T follicular helper cell (primary cell): ENCODE measurements at places on chromosomes 4 and X.

GRCh38 chr4:176902710-176903323, 110.1 kb upstream of the VEGFC start:
- no peak for DNase-seq

DNA sequence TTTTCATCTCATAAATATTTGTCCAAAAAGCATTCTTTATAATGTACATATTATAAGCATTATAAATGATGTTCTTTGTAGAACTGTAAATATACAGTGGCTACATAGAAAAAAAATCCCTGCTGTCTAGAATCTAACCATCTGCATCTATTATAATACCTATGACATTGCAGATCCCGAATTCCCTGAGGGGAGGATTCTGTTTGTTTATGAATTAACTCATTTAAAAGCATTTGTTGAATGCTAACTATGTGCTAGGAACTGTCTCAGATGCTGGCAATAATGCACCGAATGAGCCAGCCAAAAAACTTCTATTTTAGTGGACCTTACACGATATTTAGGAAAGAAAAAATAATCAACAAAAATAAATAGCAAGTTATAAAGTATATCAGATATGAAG, 189.6 kb downstream of the PACRGL start:
- no peak for DNase-seq

- no peak for DNase-seq
Observed at GRCh38 chr4:123632693-123633030, 236.1 kb downstream of the SPRY1 start.

DNA sequence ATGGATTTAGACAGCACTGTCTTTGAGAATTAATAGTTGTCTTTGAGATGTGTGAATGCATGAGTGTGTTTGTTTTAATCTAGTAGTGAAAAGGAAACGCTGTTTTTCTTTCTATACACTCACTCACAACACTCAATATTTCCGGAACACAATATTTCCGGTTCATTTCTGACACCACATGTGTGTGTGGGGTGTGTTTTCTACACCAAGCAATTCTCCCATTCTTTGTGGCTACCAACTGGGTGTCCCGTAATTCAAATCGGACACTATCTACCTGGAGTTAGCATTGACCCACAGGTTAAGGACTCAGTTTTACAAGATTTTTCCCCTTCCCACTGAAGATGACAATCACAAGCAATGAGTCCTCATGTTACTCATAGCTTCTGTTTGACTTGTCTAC, 113.9 kb downstream of the SNCA start:
- no peak for DNase-seq

GRCh38 chrX:120377715-120378114, 15.8 kb downstream of the ATP1B4 start:
- DNase-seq = no peak

- no peak for DNase-seq
Observed at GRCh38 chr4:73777612-73778011, 37.2 kb downstream of the CXCL8 start.

DNA sequence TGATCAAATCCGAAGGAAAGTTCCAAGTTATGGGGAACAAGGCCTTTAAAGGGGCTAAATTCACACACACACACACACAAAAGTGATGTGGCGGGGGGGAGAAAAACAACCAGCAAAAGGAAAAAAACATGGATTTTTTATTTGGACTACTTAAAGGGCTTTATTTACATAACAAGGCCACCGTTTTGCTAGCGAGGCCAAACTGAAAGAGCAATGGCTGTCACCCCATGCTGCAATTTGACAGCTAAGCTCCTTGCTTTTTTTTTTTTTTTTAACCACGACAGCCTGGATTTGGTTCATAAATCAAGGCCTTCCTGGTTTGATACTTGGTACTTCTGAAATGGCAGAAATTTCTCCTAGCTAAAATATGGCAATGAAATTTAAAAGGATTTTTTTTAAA, 99.6 kb upstream of the PTCHD1 start:
- no peak for DNase-seq

GRCh38 chr4:74362347-74362746, 2.6 kb upstream of the EREG start:
- DNase-seq = no peak

- DNase-seq = no peak
Observed at GRCh38 chr4:189787216-189788031, 153.2 kb upstream of the FRG1 start.

DNA sequence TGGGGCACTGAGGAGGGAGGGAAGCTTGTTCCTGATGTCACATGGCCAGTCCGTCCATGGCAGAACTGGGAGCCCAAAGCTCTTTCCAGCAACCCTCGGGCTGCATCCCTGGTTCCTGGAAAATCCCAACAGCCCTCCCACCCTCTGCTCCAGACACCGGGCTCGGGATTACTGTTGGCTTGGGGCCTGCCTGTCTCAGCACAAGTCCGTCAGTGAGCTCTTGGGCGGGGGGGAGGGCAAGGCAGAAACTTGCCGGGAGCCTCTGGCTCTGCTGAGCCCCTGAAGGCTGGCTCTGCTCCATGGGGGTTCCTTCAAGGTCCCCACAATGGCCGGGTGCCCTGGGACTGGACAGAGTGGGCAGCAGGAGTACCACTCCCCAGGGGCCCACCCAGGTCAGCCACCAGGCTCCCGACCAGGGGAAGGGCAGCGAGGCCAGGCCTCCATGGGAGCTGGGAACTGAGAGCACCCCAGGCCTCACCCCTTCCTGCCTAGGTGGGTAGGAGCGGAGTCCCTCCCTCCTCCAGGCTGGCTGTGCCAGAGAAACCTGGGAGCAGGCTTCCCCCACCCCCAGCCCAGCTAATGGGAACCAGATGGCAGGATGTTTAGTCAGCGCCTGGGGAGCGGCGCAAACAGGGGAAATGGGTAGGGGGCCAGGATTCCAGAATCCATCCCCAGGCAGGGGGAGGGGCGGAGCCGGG, 6.4 kb upstream of the HAUS7 start:
- DNase-seq = no peak
